ENCODE measurements at places on chromosomes 6 and 20.

DNA sequence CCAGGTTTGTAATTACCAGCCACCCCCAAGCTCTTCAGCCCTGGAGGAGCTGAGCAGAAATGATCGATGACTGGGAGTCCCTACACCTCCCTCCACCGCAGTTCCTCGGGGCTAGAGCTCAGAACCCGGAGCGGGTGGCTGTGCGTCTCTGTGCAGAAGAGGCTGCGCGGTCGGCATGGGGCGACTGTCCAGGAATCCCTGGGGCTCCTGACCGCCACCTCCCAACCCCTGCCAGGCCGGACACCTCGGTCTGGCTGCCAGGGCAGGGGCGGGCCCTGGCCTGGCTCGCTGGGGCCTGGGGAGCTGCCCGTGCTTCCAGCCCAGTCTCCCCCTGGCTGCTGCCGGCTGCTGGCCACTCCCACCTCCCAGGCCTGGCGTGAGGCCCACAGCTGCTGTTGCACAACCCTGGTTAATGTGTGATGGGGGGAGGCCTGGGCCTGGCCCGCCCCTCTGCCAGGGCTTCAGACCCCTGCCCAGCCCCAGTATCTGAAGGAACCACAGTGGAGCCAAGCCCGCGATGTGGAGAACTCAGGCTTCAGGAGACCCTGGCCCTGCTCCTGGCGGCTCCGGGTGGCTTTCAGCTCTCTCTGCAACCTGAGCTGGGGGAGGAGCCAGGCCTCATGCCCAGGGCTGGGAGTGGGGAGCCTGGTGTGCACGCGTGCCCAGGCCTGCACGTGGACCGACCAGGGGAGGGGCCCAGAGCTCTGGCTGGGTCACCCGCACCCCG is 1.2 kb downstream of the SLC2A4RG start:
- no peak for DNase-seq

DNA sequence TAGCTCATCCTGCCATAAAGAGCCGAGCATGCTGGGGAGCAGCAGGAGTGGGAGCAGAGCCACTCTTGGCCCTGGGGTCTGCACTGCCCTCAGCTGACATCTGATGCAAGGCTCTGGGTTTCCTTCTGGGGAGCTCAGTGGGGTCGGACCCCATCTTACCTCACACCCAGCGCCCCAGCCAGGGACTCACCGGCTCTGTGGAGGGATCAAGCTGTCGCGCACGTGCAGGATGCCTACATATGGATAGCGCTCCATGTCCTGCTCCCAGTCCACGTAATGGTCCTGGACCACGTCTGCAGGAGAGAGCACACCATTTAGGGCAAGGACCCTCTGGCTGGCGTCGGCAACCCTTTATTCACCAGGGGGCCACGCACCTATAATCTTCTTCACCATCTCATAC is 12.2 kb downstream of the LEMD2 start:
- DNase-seq, result no peak

- no peak for DNase-seq
Measured at GRCh38 chr6:138885156-138885819, 89.4 kb downstream of the ECT2L start.

DNA sequence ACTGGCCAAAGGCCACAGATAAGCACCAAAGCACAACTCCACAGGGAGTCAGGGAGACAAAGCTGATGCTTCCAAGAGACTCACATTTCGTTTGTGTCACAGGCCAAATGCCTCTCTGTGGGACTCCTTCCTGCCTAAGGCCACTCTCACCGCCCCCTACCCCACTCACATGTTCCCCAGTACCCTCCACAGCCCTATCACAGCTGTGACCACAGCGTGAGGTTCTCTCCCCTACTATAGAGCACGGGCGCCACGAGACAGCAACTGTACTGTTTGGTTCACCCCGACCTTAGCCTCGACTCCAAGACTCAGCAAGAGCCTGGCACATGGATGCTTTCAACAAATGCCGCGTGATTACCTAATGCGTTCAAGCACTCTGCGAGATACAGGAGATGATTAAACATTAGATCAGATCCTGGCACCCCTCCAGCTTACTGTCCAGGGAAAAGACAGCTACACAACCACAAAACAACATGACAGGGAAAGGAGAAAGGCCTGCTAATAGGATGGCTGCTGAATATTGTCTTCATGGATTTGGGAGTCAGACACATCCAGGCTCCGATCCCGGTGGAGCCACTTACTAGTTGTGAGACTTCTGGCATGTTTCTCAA is 105.5 kb downstream of the AGPAT4 start:
- DNase-seq, result no peak

- DNase-seq, result no peak
Measured at GRCh38 chr6:36757943-36758508, 60.4 kb downstream of the RAB44 start.

- DNase-seq, result no peak
Measured at GRCh38 chr6:113809826-113810225, 47.3 kb upstream of the MARCKS start.

DNA sequence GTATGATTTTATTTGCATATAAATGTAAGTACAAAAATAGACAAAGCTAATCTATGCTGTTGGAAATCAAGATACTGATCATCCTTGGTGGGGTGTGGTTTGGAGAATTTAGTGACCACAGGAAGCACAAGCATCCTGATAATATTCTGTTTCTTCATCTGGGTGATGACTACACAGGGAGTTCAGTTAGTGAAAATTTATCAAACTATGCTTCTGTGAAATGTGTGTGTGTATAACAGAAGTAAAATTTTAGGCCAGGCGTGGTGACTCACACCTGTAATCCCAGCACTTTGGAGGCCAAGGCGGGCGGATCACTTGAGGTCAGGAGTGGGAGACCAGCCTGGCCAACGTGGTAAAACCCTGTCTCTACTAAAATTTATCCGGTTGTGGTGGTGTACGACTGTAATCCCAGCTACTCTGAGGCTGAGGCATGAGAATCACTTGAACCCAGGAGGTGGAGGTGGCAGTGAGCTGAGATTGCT is 20.6 kb downstream of the ENPP3 start:
- DNase-seq, result no peak

DNA sequence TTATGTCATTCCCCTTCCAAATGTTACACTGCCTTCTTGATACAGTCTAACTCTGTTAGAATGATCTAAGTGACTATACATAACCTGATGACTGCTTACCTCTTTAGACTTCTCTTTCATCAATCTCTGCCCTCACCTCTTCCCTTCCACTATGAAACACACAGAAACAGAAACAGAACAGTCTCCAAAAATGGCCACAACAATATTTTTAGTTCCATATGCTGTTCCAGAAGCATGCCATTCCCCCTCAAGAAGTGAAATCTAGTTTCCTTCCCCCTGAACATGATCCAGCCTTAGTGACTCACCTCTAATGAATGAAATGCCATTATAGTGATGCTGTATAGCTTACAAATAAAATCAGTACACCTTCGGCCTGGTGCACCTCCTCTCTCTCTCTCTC is 229.3 kb upstream of the TENT5A start:
- no peak for DNase-seq

DNA sequence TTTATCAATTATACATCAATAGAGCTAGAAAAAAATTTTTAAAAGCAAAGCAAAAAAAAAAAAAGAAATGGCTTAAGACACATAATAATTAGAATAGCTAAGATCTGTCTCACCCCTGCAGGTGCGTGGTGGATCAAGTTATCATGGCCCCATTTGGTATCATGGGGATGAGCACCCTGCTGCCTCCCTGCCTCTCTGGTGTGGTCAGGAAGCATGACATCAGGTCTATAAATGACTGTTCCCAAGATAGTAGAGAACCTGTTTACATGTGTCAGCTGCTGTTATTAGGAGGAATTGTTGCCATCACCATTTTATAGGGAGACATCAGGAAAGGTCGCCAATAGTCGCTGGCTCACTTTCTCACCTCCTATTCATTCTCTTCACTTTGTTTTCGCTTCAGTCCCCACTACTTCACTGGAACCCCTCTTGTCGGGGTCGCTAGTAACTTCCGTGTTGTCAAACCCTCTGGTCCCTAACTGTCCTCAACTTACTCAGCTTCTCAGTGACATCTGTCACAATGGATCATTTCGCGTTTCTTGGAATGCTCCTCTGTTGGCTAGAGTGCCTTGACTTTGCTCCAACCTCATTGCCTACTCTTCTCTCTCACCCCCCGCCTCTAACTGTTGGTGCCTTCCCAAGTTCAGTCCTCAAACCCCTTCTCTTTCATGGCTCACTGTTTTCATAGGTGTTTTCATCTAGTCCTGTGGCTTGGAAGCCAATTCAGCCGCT is 4.7 kb downstream of the DNTTIP1 start:
- DNase-seq, result no peak

DNA sequence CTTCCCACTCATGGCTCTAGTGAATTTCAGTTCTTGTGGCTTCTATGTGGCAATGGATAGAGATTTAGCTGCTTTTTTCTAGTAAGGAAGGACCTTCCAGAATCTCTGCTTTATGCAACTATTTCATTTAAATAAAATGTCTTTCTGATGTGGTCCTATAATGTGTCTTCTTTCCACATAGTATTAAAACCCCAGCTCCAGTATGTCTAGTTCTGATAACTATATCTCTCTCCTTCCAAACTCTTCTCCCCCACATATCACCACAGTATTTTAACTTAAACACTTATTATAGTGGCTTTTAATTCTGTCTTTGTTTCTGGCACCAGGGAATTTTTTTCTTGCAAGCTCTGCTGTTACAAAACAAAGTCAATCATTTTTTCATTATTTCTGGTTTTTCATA is 40.6 kb upstream of the SUMO4 start:
- DNase-seq, result no peak

DNA sequence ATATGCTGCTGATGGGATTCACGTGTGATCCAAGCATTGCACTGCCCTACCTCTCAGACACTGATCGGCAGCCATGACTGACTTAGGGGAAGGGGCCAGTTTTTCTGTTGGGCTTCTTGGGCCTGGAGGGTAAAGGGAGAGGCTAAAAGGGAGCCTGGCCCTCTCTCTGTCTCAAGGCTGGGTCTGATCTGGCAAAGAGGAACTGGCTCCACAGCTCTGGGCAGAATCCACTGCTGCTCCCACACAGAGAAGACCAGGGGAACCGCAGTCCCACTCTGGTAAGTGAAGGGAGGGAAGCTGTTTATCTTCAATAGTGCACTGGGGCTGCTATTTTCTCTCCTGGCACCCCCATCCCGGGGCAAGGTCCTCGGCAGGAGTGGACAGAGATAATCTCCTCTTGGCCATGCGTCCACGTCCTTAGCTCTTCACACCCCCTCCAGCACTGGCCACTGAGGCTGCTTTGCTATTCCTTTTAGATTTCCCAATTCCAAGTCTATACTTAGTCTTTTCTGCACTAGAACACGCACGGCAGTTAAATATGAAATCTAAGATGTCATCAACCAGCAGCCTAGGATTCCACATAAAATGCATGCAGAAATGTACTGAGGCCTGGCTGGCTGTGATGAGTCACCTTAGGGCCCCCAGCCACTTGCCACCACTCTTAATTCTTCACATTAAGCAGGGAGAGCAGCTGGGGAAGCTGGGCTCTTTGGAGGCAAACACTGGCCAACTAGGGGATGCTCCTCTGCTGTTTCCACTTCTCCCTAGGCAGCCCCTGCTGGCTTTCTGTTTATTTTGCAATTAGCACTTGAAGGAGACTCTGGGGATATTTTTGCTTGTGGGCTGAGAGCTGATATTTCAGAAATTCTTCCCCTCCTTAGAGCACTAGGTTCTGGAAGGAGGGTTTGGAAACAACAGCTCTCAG is 87.8 kb upstream of the ARMC2 start:
- no peak for DNase-seq
